ENCODE measurements at places on chromosomes 4 and X. TPM values are rescaled to one million over a fixed set of nuclear protein-coding genes. Genes with fewer than 3 reads are reported as not detected.
A peak's percentile ranks its signal among the peaks of the same experiment; 100 is the strongest.

DNA sequence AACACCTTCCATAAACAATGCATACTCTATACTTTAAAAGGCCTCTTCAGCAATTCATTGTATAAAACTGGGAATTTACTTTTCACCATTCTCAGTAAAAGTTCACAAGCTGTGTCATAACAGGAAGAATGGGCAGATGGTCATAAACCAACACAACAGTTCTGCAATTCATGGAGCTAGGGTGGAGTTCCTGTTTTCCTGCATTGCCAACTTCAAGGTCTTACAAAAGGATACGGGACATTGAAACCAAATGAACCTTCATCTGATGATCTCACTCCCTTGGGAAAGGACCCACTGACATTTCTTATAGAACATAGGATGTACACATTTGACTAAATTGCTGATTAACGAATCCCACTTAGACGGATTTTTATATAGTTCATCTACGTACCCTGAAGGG, 4.1 kb downstream of the KDR start:
- DNase-seq = no peak

NEXMIF gene
- 0.35 TPM for total RNA-seq

COQ2 gene
- total RNA-seq = 35.7 TPM

DNA sequence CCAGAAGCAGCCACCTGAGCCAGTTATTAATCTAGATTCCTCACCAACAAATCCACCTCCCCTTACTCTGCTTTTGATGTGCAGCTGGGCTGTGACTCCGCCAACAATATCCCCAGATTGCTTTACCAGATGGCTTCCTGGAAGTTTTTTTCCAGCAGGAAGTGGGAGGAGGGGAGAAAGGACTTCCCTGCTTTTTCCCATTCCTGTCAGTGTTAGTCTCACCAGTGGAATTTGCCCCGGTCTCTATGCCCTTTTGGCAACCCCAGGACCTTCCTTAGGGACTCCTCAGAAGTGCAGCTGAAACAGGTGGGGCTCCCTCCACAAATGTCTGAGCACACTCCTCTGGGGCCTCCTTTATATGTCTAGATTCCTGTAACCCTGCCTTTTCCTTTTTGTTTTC, 465.2 kb upstream of the IGFBP7 start:
- no peak for DNase-seq

DNA sequence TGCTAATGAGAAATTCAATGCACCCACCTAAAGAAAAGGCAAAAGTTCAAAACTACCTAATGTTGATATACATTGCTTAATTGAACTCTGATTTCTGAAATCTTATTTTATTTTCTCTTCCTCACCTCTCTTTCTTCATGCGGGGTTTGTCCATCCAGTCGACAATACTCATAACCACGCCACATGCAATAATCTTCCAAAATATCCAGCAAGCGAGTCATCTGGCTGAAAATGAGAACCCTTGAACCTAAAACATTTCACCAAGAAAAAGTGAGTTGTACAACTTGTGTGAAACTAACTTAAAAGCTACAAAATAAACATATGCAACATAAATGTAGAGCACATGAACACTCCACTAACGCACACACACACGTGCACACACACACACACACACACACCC, 26.7 kb downstream of the SMARCA1 start:
- no peak for DNase-seq

GRCh38 chr4:61485056-61485455, 284.9 kb downstream of the ADGRL3 start:
- DNase-seq = no peak

- no peak for DNase-seq
Measured at GRCh38 chr4:23234716-23235115, 542.0 kb downstream of the GBA3 start.

DNA sequence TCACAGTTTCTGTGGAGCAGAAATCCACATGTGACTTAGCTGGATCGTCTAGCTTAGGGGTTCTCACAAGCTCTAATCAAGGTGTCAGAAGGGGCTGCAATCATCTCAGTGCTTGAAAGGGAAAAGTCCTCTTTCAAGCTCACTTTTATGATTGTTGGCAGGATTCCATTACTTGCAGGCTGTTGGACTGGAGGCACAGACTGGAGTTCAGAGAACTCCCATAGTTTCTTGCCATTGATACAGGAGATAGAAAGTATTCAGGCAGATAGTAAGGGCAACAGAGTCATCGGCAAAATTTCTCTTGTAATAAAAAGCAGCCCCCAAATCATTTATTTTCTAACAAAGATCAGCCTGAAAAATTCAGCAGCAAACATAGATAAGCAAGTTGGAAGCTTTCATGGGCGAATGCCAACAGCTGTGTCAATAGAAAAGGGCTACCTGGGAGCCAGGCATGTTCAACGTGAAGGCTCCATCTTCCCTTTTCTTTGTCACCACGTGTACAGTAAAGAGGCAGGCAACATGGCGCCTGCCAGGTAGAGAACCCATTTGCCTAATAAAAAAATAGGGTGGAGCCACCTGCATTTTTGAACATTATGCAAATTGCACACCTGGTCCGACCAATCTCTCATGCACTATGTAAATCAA, 64.4 kb downstream of the CXCL13 start:
- no peak for DNase-seq

PWWP3B gene
- 0.12 TPM for total RNA-seq

GRCh38 chr4:178599521-178599920, 1157.3 kb upstream of the AGA start:
- DNase-seq = peak; percentile 11

PRDM8 gene
- total RNA-seq = 10.2 TPM

GRCh38 chr4:4391866-4392265, 5.0 kb downstream of the NSG1 start:
- DNase-seq = no peak

FRAS1 gene
- total RNA-seq = 1.7 TPM

GRCh38 chrX:134478374-134478773, 18.4 kb downstream of the HPRT1 start:
- no peak for DNase-seq

- no peak for DNase-seq
Measured at GRCh38 chrX:125175991-125176584, 143.6 kb upstream of the TEX13C start.

GRCh38 chr4:81682492-81682891, 210.8 kb upstream of the RASGEF1B start:
- DNase-seq = no peak

GRCh38 chrX:145848448-145848847, 30.8 kb downstream of the SLITRK2 start:
- no peak for DNase-seq

CTAG1B gene
- not detected for total RNA-seq

GRCh38 chr4:180558427-180558826, 1684.8 kb upstream of the TENM3 start:
- no peak for DNase-seq

DNA sequence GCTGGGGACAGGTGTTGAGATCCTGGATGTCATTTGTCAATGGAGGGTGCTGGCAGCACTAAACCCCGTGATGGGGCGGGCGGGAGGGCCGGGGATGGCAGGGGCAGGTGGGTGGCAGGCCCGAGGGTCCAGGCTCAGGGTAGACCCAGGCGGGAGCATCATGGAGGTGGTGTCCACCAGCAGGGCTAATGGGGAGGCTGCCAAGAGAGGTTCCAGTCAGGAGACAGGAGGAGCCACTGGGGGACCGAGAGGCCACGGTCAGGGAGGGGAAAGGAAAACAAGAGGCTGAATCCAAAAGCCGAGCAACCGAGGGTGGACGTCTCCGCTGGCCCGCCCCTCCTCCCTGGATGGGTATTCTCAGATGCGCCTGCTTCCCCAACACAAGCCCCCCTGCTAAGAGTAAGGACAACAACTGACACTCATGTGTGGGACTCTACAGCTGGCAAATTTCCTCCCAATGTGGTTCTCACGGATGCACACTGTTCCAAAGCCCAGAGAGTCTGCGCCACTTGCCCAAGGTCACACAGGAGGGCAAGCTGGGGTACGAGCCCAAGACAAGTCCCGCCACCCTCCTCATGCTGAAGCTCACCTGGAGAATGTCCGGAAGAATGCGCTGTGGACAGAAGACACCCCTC, 132.0 kb downstream of the CPZ start:
- DNase-seq = no peak

GRCh38 chr4:40960941-40961340, 211.2 kb downstream of the NSUN7 start:
- no peak for DNase-seq

ZNF157 gene
- not detected for total RNA-seq

GRCh38 chr4:181701214-181701613, 542.0 kb upstream of the TENM3 start:
- no peak for DNase-seq

DNA sequence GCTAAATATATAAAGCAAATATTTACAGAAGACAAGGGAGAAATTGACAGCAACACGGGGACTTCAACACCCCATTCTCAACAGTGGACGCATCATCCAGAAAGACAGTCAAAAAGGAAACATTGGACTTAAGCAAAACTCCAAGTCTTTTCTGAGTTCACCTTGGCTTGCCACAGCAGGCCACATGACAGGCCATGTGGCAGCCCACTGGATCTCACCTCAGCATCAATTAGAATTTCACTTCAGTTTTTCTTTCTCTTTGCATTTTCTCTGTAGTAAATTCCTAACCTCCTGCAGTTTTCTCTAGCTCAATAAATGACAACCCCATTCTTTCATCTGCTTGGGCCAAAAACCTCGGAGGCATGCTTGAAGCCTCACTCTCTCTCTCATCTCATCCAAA, 12.4 kb downstream of the SMIM9 start:
- DNase-seq = no peak

- DNase-seq = peak; percentile 7
Measured at GRCh38 chr4:160129439-160129838, 1026.6 kb downstream of the RAPGEF2 start.

- DNase-seq = no peak
Measured at GRCh38 chr4:83556006-83556707, 20.2 kb downstream of the GPAT3 start.

- DNase-seq = no peak
Measured at GRCh38 chr4:185638093-185638492, 102.8 kb upstream of the PDLIM3 start.

IL1RAPL1 gene
- not detected for total RNA-seq

GRCh38 chr4:123787512-123788080, 391.0 kb downstream of the SPRY1 start:
- no peak for DNase-seq

- DNase-seq = no peak
Measured at GRCh38 chrX:68443155-68443868, 10.0 kb upstream of the OPHN1 start.

DNA sequence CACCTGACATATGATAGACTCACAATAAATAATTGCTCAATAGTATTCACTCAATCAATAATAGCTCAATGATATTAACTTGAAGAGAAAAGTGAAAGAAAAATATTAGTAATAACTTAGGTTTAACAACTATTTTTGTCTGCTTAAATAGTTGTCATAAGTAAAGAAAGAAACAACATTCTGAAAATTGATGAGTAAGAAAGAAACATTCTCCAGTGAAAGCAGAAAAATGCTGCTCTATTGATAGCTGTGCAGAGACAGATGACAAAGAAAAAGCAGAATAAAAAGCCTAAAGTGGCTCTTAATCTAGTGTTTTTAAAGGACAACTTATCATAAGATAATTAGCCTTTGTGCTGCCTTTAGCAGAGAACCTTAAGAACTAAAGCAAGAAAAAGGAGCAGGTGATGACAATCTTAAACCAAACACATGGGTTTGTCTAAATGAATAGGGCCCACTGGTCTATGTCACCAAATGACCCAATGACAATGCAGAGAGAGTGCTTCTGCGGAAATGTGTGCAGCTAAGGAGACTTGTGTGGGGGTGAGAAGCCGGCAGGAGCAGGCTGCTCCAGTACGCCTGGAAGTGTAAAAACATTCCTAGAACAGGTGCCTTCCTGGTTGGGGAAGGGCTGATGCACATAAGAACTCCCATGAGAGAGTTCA, 13.2 kb downstream of the HS3ST1 start:
- no peak for DNase-seq

CAMK2D gene
- 53.0 TPM for total RNA-seq

KIF4A gene
- total RNA-seq = 34.0 TPM

DNA sequence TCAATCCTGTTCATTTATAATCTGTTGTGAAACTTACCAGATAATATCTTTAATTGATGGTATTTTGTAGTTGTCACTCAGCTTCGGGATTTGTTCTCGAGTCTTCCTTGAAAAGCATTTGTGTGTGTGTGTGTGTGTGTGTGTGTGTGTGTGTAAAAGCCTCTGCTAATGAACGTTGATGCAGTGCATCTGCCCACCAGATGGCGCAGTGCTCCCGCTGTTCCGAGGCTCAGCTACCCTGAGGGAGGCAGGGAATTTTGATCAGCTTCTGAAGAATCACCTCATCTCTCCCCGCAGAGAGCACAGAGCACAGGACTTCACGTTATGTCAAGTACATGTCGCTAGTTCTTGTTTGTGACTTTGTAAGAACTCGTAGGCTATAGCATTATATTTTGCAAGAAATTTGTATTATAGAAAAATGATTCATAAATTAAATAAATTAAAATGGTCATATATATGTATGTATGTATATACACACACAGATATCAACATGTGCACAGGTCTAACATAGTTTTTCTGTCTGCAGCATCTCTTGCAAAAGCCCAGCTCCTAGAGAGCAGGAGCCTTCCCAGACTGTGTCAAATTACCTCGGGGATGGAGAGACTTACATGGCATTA, 316.7 kb upstream of the IGFBP7 start:
- peak; percentile 56 for DNase-seq

DNA sequence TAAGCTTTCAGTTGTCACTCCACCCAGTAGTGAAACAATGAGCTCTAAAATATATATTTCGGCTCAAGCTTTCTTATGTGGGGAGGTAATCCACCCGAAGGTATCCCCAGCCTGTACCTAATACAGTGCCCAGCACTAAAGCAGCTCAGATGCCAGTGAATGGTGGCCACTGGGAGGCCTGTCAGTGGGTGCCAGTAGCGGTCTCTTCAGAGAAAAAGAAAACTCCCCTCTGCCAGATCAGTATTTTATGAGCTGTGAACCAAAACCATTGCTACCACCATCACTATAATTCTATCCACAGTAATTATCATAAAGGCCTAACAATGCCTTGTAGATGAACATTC, 835 bp upstream of the NFKB1 start:
- DNase-seq = no peak

PPP1R3F gene
- 7.3 TPM for total RNA-seq

GRCh38 chrX:22110729-22111494, 78.8 kb downstream of the PHEX start:
- DNase-seq = no peak

MSX1 gene
- total RNA-seq = 6.3 TPM

GRCh38 chr4:82551734-82552133, 10.1 kb downstream of the TMEM150C start:
- DNase-seq = no peak

DNA sequence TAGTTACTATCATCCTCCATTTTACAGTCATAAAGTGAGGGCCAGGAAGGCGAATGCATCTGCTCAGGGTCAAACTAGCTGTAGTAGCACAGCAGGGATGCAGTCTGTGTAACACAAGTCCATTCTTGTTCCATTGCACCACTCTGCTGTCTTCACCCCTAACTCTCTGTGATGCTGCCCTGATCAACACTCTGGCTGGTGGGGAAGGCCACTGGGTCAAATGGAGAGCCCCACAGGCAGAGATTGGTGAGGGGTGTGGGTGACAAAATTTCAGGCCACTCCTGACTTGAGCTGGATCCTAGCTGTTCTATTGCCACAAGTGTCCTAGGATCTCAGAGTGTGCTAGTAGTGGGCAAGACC, 136.5 kb downstream of the PJA1 start:
- DNase-seq = no peak

- no peak for DNase-seq
Measured at GRCh38 chr4:53721263-53721662, 130.0 kb upstream of the LNX1 start.

- no peak for DNase-seq
Measured at GRCh38 chr4:140243278-140243753, 89.3 kb upstream of the MAML3 start.

PARM1 gene
- 0.52 TPM for total RNA-seq

CLDN34 gene
- total RNA-seq = not detected

GIMD1 gene
- not detected for total RNA-seq
